ENCODE measurements at places on chromosomes 12 and 14. TPM values are rescaled to one million over a fixed set of nuclear protein-coding genes. Genes with fewer than 3 reads are reported as not detected.

DNA sequence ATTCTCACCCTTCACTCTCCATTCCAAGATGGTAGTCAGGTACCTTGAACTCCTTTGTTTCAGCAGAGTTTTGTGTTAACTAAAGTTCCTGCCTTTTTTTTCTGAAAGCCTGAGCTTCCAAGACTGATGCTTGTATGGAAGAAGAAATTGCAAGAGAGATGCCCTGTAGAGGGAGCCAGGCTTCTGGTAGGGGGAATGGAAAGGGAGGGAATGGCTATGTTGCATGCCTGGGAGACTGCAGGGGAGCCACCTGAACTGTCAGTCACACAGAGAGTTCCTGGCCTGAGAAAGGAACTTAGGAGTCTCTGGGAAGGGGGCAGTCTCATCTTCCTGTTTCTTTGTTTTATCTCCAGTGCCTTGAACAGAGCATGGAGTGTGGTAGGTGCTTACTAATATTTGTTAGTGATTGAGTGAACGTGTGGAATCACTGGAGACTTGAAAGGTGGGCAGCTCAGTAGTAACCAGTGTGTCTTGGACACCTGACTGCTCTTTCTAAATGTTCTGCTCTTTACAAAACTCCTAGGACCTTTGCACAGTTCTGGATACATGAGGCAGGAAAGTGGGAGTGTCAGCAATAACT lies 132.2 kb downstream of the ANO4 start:
- DNase-seq, result no peak

DNA sequence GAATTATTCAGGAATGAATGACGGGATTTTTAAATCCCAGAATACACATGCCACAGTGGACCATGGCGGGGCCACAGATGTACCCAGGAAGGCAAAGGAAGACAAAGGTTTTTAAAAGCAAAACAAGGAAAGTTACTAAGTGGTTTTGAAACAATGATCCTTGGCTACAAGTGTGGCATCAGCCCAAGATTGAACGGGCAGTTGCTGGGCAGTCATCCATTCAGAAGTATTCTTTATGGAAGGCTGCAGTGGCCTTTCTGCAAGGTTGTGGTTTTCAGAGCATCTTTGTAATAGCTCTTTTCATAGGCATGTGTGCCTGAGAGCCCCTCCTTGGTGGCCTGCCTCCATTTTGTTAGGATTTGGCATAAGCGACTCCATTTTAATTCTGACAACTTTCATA lies 13.4 kb upstream of the IFI27 start:
- DNase-seq, result no peak

VAMP1 gene
- polyA plus RNA-seq, result 20.5 TPM

DNA sequence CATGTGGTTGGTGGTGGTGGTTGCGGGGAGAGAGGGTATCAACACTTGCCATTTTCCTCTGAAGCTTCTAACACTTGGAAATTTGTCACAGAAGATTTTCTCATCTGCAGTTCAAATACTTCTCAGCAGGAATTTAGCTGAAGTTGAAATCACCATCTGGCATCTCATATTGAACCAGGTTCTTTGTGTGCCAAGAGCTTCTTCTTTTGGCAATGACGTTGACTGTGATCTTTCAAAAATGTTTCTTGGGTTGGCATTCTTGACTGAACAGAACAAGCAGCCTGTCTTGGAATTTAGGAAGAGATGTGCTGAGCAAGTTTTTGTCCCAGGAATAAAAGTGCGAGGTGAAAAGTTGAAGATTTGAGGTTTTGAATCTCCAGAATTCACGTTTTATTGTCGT lies 8.7 kb upstream of the NIN start:
- no peak for DNase-seq

HOXC12 gene
- not detected for polyA plus RNA-seq

GRCh38 chr14:100754020-100754419 lies 27.3 kb downstream of the DLK1 start:
- no peak for DNase-seq

TBX3 gene
- 80.3 TPM for polyA plus RNA-seq

- no peak for DNase-seq
These were observed 15.0 kb upstream of the SERPINA1 start for GRCh38 chr14:94403312-94403932.

GRCh38 chr12:51238510-51239334 lies at the start of gene DAZAP2:
Gene DAZAP2, plus strand, starts transcription at chr12:51238826. Its CDS starts 82 bp downstream, at chr12:51238908.
- peak; percentile 96 for DNase-seq

DNA sequence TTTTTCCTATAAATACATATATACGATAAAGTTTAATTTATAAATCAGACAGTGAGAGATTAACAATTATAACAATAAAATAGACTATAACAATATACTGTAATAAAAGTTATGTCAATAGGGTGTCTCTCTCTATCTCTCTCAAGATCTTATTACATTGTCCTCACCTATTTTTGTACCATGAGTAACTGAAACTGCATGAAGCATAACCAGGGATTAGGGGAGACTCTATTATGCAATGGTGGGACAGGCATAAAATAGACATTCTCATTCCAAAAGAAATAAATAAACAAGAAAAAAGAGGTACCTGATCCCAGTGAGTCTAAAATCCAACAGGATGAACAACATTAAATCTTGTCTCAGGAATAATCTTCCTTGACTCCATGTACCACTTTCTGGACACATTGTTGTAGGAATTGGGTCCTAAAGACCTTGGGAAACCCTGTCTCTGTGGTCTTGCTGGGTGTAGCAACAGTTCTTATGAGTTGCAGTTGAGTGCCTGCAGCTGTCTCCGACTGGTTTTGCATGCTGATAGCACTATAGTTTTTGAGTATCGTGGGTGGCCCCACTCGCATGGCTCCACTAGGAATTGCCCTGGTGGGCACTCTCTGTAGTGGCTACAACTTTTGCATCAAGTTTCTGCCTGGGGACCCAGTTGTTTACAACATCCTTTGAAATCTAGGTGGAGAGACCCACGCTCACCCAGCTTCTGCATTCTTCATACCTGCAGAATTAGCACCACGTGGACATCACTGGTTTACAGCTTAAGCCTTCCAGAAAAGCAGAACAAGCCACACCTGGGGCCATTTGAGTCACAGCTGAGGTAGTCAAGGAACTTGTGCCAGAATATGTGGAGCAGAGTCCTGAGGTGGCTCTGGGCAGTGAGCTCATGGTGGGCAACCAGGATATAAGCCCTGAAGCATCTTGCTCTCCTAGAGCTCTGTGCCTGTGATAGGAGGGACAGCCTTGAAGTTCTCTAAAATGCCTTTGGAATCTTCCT lies 204.7 kb downstream of the KITLG start:
- peak; percentile 34 for DNase-seq

- DNase-seq, result no peak
These were observed 438.1 kb downstream of the FUT8 start for GRCh38 chr14:65850429-65851135.

DNA sequence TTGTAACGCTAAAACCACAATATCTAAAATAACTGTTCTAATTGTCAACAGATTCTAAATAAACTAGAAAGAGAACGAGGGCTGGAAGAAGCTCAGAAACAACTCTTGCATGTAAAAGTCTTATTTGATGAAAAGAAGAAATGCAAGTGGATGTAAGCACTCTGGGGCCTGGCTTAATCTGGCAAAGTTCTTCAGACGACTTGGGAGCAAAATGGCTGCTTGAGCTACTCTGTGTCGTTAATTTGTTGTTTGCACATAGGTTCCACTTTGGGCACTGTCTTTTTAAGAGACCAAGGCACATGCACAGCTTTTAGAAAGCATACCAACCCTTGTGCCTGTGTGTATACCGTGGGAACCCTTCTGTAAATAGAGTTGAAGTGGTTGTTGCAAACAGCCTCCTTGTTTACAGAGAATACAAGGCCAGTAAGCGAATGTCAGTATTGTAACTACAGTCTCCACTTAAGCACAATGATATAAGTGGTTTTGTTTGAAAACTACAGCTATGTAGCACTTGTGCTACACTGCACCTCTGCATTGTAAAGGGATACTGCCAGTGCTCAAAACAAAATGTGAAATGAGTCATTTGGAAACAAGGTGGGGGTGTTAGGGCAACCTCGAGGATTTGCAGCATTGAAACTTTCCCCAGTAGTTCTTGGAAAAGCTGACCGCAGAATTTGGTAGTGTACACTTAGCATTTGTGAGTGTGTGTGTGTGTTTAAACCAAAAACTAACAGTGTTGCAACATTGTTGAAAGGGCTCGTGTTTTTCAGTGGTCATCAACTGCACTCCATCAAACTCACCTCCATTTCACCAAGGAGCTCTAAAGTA lies 154.3 kb downstream of the CEP83 start:
- peak; percentile 5 for DNase-seq

DNA sequence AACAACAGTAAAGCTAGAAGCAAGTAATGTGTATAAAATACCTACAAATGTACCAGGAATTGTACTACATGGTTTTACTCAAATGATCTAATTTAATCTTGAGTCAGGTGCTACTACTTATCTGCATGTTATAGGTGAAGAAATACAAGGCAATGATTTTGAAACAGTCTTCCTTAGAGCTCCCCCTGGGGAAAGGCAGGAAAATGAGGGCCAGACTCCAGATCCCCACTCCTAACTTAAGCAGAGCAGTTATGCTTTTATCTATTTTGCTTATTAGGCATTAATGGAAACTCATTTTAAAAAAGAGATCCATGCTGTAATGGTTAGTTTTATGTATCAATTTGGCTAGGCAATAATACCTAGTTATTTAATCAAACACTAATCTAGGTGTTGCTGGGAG lies 109.3 kb upstream of the CPSF6 start:
- no peak for DNase-seq
